ENCODE measurements at places on chromosomes 1 and 21.

- DNase-seq = no peak
Measured at GRCh38 chr1:9586147-9586766, 2.5 kb upstream of the TMEM201 start.

- DNase-seq = no peak
Measured at GRCh38 chr1:221069986-221070385, 190.7 kb downstream of the HLX start.

DNA sequence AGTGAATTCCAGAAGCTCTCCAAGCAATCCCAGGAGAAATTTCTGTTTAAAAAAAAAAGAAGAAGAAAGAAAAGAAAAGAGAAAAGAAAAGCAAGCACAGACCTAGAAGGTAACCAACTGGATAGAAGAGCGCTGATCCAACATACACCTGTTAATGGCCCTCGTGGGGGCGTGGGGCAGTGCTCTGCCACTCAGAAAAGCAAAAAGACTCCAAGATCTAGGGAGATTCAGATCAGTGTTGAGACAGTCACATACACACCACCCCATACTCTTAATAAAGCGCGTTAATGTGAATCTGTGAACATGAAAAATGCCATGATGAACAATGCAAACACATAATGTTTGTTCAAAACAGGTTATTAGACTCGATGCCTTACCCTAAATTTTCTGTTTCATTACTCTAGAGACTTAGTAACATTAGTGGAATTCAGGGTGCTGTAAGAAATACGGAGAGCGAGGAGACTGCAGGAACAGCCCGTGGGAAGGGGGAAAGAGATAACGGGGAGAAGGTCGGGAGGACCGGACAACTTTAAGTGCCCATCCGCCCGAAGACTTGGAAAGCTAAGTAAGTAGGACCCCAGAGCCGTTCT, 406 bp downstream of the NME7 start:
- peak; percentile 12 for DNase-seq

DNA sequence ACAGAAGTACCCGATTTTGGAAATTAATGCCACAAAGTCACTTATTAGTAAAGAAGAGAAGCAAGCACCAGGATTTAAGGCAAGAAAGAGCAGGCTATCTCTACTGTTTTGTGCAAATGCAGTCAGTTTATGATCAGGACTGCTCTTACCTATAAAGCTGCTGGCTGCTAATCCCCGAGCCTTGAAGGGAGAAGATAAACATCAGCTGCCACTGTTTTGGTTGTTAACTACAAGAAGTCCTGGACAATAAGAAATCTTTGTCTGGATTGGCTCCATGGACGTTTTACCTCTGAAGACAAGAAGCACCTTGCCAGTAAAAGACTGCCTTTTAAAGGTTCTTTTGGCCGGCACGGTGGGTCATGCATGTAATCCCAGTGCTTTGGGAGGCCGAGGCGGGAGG, 21.4 kb downstream of the FRRS1 start:
- no peak for DNase-seq

- no peak for DNase-seq
Measured at GRCh38 chr1:243733670-243734307, 116.3 kb downstream of the AKT3 start.

- DNase-seq = no peak
Measured at GRCh38 chr1:114341856-114342255, 169.1 kb downstream of the TRIM33 start.

- no peak for DNase-seq
Measured at GRCh38 chr1:174809755-174810280, 189.9 kb upstream of the CACYBP start.

GRCh38 chr1:216237927-216238542, 185.2 kb downstream of the USH2A start:
- no peak for DNase-seq

- DNase-seq = no peak
Measured at GRCh38 chr1:154236855-154237254, 16.1 kb downstream of the UBAP2L start.

DNA sequence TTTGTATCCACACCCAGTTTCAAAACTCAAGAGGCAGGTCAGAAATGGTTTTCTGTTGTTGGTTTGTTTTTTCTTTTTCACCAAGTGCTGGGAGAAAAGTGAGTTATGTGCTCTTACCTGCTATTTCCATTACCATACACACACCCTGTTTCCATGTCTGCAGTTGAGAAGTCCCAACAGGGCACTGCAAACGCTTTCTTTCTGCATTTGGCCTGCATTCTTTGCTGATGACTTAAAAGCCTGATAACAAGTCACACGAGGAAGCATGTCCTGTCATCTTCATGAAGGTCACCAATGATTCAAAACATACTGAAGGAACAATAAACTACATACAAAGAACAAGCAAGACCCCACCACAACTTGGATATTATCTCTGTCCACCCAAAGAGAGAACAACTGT, 24.8 kb upstream of the KCNE1 start:
- peak; percentile 64 for DNase-seq

DNA sequence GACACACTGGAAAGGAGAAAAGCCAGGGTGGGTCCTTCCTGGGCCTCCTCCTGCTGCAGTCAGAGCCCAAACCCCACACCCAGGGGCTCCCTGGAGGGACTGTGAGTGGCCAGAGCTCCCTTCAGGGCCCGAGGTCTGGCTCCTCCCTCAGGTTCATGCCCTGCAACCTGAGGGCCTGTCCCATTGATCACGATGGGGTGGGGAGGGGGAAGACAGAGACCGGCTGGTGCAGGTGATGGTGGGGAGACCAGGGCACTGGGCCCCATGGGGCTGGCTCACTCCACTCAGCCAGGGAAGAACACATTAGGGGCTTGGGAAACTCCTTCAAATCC, 30.1 kb upstream of the NPPB start:
- no peak for DNase-seq

DNA sequence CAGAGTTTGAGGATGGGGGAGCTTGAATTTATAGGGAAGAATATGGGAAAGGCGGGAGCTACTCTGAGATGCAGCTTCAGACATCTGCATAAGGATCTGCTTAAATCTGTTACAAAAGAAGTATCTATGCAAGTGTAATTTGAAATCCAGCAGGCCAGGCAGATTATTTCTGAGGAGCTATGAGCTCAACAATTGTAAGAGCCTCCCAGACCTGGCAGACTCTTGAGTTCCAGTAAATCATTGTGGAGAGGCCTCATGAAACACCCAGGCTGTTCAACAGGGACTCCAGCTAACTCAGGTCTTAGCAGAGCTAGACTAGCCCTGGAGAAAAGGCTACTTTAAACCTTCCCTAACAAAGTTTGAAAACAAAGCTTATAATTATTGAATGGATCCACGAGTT, 647.5 kb upstream of the CHRM3 start:
- no peak for DNase-seq

- no peak for DNase-seq
Measured at GRCh38 chr1:36456391-36456928, 6.2 kb upstream of the OSCP1 start.

- DNase-seq = peak; percentile 15
Measured at GRCh38 chr1:62725255-62725654, 37.1 kb upstream of the DOCK7 start.

DNA sequence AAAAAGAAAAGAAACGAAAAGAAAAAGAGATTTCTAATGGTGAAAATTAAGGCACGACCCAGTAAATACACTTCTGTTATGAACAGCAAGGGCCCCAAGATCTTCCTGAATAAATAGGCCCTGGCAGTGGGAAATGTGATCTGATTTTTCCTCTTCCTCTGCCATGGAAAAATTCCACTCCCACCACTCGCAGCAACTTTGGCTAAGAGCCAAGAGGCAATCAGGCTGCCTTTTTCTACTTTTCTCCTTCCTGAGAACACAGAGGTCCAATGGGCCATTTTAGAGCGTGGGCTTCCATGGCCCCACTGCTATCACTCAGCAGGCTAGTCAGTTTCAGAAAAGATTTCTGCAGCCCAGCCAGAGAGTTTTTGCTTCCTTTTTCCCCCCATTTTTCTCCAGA, 33.7 kb upstream of the AK4 start:
- DNase-seq = no peak

GRCh38 chr1:162889989-162890388, 29.0 kb upstream of the CCDC190 start:
- no peak for DNase-seq

DNA sequence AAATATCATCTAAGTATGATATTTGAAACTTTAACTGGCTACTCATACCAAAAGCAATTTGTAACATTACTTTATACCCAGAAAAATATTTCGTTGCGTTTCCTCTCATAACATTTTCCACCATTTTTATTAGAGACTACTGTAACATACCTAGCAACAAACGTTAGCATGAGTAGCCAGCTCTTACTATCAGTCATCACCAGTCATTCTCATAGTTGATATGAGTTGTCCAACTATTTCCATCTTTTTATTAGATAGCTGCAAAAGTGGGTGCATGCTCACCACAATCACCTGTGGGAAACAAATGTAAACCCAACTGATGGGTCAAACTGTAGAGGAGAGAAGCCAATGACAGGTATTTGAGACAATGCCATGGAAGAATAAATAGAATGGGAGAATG, 114.6 kb downstream of the AKT3 start:
- DNase-seq = no peak

- DNase-seq = no peak
Measured at GRCh38 chr1:7171574-7171973, 386.3 kb downstream of the CAMTA1 start.

DNA sequence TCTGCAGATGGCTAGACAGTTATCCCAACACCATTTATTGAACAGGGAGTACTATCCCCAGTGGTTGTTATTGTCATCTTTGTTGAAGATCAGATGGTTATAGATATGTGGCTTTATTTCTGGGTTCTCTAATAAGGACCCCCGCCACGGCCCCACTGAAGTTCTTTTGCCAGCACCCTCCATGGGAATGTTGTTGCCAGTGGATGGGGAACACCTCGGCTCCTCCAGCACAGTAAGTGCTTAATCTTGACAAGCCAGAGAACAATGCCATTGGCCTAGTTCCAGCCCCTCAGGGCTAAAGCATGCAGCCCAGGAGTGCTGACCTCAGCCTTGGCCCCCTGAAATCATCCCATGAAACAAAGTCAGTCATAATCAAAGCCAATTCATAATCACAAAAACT, 337.6 kb downstream of the AGBL4 start:
- no peak for DNase-seq

GRCh38 chr1:212827831-212828278, 19.6 kb downstream of the SPATA45 start:
- no peak for DNase-seq

DNA sequence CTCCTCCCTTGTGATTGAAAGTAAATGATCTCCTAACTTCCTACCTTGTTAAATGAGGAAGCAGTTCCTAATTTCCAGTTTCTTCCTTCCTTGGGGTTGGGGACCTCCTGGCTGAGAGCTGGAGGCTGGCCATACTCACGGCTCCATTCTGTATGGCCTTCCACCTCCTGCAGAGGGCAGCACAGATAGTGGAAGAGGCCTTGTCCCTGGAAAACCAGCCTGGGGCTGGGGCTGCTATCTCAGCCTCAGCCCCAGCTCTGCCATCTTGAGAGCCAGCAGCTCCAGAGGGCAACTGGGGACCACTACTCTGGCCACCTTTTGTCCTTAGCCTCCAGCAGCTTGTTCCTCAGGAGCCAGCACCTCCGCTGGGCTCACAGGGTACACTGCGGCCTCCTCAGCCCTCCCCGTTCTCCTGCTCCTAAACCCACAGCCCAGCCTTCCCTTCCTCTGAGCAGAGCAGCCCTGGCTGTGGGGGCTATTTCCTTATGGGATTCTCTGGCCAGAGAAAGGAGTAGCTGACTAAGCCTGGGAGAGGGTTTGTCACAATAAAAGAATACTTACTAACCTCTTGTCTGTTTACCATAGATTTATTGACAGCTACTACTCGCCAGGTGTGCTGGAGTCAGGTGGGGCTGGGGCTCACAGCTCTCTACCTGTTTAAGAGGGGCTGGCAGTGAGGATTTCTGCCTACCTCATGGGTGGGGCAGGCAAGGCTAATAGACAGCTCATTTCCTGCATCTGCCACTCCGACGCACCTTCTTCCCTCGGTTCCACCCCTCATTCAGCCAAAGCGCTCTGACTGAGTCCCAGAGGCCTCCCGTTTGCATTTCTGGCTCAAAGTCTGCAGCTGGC, 6.3 kb downstream of the TMEM234 start:
- peak; percentile 38 for DNase-seq

GRCh38 chr1:193685986-193686385, 499.6 kb upstream of the B3GALT2 start:
- no peak for DNase-seq

DNA sequence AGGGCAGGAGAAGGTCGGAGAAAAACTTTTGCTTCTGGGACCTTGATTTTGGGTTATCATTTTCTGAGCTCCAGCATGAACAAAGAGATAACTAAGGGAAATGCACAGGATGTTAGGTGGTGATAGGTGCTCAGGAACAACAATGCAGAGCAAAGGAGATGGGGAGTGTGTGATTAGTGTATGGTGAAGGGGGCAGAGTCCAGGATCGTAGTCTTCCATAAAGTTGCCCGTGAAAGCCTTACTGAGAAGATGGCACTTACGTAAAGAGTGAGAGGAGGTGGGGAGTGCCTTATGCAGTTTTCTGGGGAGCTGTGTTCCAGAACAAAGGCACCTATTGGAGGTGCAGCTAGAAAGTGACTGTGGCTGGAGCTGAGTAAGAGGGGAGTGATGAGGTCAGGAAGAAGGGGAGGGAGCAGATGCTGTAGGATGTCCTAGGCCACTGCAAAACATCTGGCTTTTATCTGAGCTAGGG, 11.6 kb downstream of the KCNK1 start:
- no peak for DNase-seq

GRCh38 chr1:208279826-208280588, 35.8 kb upstream of the PLXNA2 start:
- no peak for DNase-seq

DNA sequence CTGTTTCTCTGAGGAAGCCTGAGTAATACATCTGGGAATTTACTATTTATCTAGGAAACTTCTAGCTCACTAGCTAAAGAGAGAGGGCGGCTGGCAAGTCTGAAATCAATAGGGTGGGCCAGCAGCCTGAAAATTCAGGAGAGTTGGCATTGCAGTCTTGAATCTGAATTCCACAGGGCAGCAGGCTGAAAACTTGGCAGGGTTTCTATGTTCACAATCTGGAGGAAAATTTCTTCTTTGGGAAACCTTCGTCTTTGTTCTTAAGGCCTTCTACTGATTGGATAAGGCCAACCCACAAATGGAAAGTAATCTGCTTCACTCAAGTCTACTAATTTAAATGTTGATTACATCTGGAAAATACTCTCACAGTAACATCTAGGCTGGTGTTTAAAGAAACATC, 101.0 kb upstream of the COG2 start:
- no peak for DNase-seq

- no peak for DNase-seq
Measured at GRCh38 chr1:198700016-198700392, 61.2 kb downstream of the PTPRC start.

- peak; percentile 41 for DNase-seq
Measured at GRCh38 chr1:204084247-204084772, 11.4 kb downstream of the SOX13 start.

- no peak for DNase-seq
Measured at GRCh38 chr1:1833456-1833855, 55.2 kb upstream of the NADK start.

GRCh38 chr1:110540891-110541685, 22.1 kb upstream of the KCNA10 start:
- DNase-seq = no peak

DNA sequence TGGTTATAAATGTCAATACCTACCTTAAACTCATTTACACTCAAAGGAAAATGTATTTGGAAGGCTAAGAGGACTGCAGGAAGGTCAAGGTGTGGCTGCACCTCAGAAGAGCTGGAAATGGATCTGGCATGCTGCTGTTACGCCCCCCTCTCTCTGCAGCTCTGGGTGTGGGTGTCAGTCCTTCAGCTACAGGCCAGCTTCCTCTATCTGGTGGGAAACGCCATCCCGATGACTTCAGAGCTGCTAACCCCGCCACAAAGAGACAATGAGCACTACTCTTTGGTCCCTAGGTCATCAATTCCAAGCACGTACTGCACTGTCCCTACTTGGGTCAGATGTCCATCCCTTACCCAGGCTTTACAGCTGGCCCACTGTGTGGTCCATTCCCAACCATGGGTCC, 74.2 kb downstream of the TEX35 start:
- DNase-seq = no peak

All from A172 (cell line).